T47D (cell line): ENCODE measurements at places on chromosomes 11 and 22.

DNA sequence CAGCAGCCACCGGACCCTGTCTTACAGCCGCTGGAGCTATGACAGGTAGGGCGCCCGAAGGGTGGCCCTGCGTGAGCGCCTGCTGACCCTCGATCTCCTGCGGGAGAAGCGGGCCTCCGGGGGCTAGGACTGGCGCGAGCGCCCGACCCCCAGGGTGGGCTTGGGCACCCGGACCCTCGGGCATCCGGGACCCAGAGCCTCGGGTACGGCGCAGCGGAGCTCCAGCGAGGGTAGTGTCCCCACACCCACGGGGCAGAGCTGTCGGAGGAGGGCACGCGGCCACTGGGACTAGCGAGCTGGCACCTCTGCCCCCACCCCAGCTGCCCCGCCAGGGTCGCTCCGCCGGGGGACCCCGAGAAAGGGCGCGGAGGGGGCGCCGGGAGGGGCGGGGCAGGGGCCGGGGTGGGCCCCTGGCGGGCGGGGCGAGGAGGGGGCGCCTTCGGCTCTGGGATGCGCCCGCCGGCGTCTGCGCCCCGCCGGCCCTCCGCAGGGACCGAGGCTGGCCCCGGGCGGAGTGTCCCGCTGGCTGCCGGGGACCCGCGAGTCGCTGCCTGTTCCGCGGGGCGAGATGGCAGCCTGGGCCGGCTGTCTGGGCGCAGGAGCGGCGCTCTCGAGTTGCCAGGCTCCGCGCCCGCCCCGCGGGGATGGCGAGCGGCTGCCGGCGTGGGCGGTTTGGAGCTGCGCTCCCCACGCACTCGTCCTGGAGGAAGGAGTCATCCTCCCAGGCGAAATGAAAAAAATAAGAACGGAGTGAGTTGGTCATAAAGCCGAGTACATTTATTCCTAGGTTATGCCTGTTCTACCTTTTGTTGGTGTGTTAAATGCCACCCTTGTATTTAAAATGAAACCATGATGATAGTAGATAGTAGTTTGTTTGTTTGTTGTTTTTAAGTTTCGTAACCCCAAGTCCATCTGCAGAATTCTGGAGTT is 32.4 kb downstream of the EIF3F start:
- no peak for DNase-seq

GRCh38 chr11:27215471-27216269 is 147.3 kb downstream of the CCDC34 start:
- DNase-seq = no peak

- no peak for DNase-seq
Measured at GRCh38 chr22:23826510-23827350, 12.1 kb downstream of the DERL3 start.

- DNase-seq = peak; percentile 28
Measured at GRCh38 chr11:10390375-10390774, 64.7 kb upstream of the AMPD3 start.

- no peak for DNase-seq
Measured at GRCh38 chr11:86500500-86501140, 125.9 kb downstream of the CCDC81 start.

DNA sequence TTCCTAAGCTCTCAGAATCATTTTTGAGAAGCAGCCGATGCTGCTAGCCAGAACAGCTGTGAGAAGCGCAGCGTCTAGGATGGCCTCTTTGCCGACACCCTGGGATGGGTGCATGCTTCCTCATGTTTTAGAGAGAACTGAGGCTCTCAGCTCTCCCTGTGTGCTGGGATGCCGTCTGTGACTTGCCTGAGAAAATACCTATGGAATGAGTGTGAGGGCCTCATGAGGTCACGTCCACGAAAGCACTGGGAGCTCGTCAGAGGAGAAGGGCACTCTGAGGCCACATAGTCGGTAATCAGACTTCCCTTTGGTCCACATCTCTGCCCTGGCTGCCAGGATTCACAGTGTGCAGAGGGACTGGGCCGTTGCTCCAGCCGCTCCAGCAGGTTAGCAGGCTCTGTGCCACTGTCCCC is 54.7 kb downstream of the MICAL3 start:
- no peak for DNase-seq
